ENCODE measurements at places on chromosomes 3 and 15. TPM values are rescaled to one million over a fixed set of nuclear protein-coding genes. Genes with fewer than 3 reads are reported as not detected.

Gene NEK10
- polyA plus RNA-seq: 0.87 TPM

Gene CKMT1B
- 15.3 TPM for polyA plus RNA-seq

Gene SLC22A14
- 0.13 TPM for polyA plus RNA-seq

Gene TLE3
- polyA plus RNA-seq: 47.1 TPM

Gene APBA2
- 3.5 TPM for polyA plus RNA-seq

Gene TMOD2
- 12.4 TPM for polyA plus RNA-seq

Gene OXTR
- polyA plus RNA-seq: 2.2 TPM

Gene LRRC34
- polyA plus RNA-seq: 2.1 TPM

Gene COL6A5
- 2.2 TPM for polyA plus RNA-seq

Gene HERC2
- 42.7 TPM for polyA plus RNA-seq

Gene CHL1
- 14.9 TPM for polyA plus RNA-seq

Gene TMCO5A
- polyA plus RNA-seq: not detected

Gene SCAANT1
- polyA plus RNA-seq: 1.8 TPM

Gene CYP8B1
- polyA plus RNA-seq: 0.75 TPM

Gene C2CD4B
- polyA plus RNA-seq: 2.4 TPM

Gene ZNF148
- 22.9 TPM for polyA plus RNA-seq

Gene PAK6
- 14.8 TPM for polyA plus RNA-seq

Gene CSPG4
- 6.9 TPM for polyA plus RNA-seq

Gene SPATA12
- polyA plus RNA-seq: not detected

Gene SGO1
- polyA plus RNA-seq: 4.7 TPM

Gene CTXN2
- polyA plus RNA-seq: 0.10 TPM

Gene LMAN1L
- polyA plus RNA-seq: not detected

Gene UBA7
- 60.4 TPM for polyA plus RNA-seq

Gene MGA
- polyA plus RNA-seq: 18.9 TPM

Gene ESYT3
- polyA plus RNA-seq: 1.8 TPM

Gene FEZF2
- not detected for polyA plus RNA-seq

Gene DUSP7
- 9.6 TPM for polyA plus RNA-seq

Gene C3orf22
- polyA plus RNA-seq: 0.63 TPM

Gene GOLGA6D
- 0.04 TPM for polyA plus RNA-seq

Gene MKRN2OS
- 5.1 TPM for polyA plus RNA-seq

Gene SYNPR
- polyA plus RNA-seq: 0.87 TPM

Gene AADACL2
- polyA plus RNA-seq: 0.01 TPM

Gene PRKCI
- 30.1 TPM for polyA plus RNA-seq

Gene TUSC7
- polyA plus RNA-seq: not detected

Gene KNL1
- polyA plus RNA-seq: 9.8 TPM

Gene LRRC2
- polyA plus RNA-seq: 0.72 TPM

Gene C15orf39
- 17.6 TPM for polyA plus RNA-seq

Gene ANKUB1
- polyA plus RNA-seq: 0.12 TPM

Gene KBTBD13
- polyA plus RNA-seq: 0.04 TPM

Gene ITIH1
- polyA plus RNA-seq: 1.6 TPM

Gene SLC35A5
- polyA plus RNA-seq: 44.4 TPM

Gene STRIT1
- polyA plus RNA-seq: 0.97 TPM

Gene ADGRG7
- polyA plus RNA-seq: 56.1 TPM

Gene ATP13A4
- polyA plus RNA-seq: 15.6 TPM

Measured in large intestine (tissue), 12 donors.